ENCODE measurements at places on chromosomes 6 and 20.

GRCh38 chr20:48375804-48376203 lies 452.0 kb downstream of the PREX1 start:
- DNase-seq: no peak

GRCh38 chr20:63293456-63293855 lies 470 bp downstream of the COL20A1 start:
- DNase-seq: no peak

DNA sequence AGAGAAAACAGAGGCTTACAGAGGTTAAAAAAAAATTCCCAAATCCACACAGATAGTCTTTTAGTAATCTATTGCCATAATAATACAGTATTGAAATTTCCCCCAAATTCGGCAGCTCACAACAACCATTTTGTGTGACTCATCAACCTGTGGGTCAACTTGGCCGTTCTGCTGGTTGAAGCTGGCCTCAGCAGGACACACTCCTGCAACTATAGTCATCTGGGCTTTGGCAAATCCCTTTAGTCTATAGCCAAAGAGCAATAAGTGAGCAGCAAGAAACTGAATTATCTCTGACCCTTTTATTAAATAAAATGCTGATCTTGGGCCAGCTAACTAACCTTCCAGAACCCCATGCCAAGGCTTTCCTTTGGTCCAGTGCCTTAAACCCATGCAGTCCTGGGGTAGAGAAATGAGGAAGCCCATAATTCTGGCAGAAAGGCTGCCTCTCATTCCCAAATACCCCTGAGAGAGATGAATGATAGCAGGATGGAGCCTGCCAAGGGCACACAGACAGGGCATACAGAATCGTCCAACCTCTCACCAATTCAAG lies 17.2 kb upstream of the SNAP25 start:
- DNase-seq: no peak

DNA sequence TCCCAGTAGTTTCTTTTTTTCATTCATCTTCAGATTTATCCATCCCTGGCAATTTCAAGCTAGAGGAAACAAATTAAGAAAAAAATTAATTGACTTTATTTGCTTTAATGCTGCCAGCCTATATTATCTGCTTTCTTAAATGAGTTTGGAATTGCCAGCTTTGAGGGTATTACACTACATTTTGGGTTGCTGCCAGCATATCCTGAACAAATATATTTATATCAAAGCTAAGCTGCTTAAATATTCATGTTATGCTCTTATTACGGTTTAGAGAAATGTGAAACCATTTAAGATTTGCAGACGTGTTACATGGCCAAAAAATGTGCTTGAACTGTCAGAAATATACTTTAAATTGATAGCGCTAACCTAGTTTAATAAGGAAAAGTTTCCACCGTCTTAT lies 59.7 kb downstream of the GRIK2 start:
- DNase-seq: no peak

- DNase-seq: no peak
Observed at GRCh38 chr20:17003170-17003870, 223.5 kb upstream of the PCSK2 start.

DNA sequence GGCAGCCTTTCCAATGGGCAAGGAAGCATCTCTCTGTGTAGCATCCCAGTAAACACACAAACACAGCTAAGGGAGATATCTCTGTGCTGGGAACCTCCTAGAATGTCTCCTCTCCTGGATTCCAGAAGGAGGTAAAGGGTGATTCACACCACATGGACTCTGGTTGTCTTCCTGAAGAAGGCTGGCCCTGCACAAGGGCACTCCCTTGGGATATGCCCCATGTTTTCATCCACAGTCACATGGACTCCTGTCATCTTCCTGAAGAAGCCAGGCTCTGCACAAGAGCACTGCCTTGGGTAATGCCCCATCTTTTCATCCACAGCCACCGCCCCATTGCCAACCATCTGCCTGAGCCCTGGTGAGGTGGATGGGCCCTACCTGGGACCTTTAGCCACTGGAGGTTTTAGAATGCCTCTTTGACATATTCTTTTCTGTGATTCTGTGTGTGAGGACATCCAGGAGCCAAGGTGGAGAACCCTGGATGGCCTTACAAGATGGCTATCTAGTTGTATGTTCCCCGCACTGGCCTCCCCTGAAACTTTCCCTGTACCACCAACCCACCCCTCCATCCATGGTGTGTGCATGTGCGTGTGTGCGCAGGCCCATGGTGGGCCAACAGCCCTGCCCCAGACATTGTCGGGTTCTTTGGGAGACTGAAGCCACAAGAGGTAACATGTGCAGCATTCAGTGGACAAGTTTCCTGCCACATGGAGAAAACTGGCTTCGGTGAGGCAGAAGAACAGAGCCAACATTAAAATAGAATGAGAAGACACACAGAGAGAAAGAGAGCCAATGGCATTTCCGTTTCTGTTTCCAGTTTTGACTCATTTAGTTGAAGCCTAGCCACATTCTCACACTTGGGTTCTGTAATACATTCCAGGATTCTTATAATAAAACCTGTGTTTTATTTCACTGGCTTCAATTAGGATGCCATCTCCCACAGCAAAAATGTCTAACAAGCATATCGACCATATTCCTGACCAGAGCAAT lies 110.2 kb upstream of the CST7 start:
- no peak for DNase-seq

- DNase-seq: no peak
Observed at GRCh38 chr6:85419046-85419759, 30.7 kb upstream of the NT5E start.

GRCh38 chr6:68615938-68616337 lies 19.1 kb upstream of the ADGRB3 start:
- DNase-seq: no peak

Measured in GM23338 (cell line).